ENCODE measurements at places on chromosomes 6 and 20. TPM values are rescaled to one million over a fixed set of nuclear protein-coding genes. Genes with fewer than 3 reads are reported as not detected.

DNA sequence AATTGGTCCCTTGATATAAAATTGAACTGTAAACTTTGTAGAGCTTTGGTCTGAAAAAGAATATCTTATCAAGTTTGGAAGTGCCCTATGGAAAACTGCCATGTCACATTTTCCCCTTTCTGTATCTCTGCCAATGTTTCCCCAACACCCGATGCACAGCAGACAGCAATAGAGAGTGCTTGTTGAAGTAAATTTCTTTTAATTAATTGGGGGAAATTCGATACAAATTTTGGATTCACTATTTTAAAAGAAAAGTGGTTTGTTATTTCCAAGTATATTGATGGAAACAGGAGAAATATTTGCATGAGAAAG is 208.1 kb downstream of the OGFRL1 start:
- H3K27ac ChIP-seq = peak overlapping the region; percentile 77
- H3K4me3 ChIP-seq = peak overlapping the region; percentile 65
- H3K4me1 ChIP-seq = peaks cover 16% of the 10 kb centered on the region

GRCh38 chr6:162922563-162923166 is 194.9 kb downstream of the PACRG start:
- no peak for DNase-seq
- no peak overlapping the region for H3K27ac ChIP-seq
- no peak overlapping the region for H3K4me3 ChIP-seq

GRCh38 chr6:121465101-121465500 is 29.7 kb downstream of the GJA1 start:
- H3K27ac ChIP-seq = no peak overlapping the region
- H3K36me3 ChIP-seq = no peaks in the 10 kb centered on the region
- H3K4me1 ChIP-seq = no peaks in the 10 kb centered on the region

DNA sequence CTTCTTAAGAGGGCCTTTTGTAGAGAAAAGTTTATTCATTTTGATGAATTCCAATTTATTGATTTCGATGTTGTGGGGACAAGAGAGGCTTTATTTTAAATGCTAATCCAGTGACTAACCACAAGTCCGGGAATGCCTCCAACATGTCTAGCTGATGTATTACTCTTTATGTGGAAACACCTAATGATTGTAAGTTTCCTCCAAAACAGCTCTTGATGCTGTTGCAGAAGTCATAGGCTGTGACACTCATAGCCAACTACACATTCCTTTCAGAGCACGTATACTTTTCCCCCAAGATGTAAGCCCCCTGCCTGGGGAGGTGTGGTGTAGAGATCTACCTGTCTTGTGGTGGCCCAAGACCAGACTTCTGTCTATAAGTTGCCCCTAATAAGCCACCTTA is 61.3 kb upstream of the RNF24 start:
- H3K4me1 ChIP-seq = peaks cover 15% of the 10 kb centered on the region
- DNase-seq = no peak
- H3K27me3 ChIP-seq = no peaks in the 10 kb centered on the region
- no peak overlapping the region for H3K4me3 ChIP-seq
- H3K27ac ChIP-seq = peak overlapping the region; percentile 72

DNA sequence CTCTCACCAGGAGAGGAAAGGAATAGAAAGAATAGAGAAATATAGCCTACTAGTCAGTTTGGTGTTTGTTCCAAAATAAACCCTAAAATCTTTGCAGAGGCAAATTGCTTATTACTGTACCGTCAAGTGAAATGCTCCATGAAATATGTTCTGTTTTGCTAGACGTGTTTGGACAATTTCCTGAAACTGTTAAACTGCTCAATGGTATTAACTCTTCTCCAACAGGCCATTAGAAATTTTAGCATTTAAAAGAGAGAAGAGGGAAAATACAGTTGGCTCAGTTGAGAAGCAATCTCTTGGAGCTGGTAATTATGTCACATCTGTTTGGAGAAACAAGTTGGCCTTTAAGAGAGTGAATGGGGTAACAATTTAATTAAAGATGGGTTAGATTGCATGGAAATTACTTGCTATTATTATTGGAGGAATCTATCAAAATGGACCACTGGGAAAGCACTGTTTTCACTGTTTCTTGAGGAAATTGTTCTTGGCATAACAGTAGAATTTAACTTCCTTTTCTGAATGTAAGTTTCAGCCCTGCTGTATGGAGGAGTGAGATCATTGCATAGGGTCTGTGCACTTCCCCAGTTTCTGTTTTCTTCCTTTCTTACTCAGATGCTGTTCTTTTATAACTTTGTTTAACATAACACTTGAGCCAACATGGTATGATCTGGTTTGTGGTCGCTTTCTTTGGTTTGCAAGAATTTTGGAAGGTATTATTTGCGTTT is 373.6 kb downstream of the PLCB1 start:
- no peak for DNase-seq
- H3K27ac ChIP-seq = no peak overlapping the region
- no peaks in the 10 kb centered on the region for H3K27me3 ChIP-seq
- no peaks in the 10 kb centered on the region for H3K36me3 ChIP-seq
- no peak overlapping the region for H3K4me3 ChIP-seq

DNA sequence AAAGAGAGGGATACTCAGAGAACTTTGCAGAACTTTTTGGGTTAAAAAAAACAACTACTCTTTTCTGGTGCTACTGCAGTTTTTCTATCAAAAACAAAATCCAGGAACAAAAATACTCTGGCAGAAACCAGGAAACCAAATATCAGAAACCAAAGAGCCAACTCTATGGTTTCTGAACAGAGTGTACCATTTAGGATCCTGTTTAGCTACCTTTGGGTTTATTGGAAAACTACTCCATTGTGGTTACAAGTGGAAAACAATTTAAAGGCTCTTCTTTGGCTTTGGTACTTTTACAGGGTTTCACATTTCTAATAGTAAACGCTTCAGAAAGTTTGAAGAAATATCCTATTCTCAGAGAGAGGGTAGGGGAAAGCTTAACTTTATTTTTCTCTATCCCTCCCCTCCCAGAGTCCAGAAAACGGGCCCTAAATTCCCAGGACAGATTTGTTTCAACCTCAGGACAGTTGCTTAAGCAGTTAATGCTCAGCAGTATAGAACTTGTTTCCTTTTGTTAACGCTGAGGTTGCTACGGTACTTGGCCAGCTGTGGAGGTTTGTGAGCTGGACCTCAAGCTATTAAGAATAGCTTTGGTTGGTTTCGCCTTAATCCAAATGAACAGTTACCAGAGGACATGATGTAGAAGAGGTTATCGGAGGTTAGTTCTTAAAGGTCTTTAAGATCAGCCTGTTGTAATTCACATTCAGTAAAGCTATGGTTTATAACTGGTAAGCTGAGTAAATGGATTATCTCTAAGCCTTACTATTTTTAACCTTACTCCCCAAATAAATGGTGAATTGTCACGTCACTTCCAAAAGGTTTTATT is 47.9 kb downstream of the FOXO3 start:
- H3K4me1 ChIP-seq = peaks cover 20% of the 10 kb centered on the region
- no peak overlapping the region for H3K4me3 ChIP-seq
- DNase-seq = peak; percentile 29
- no peaks in the 10 kb centered on the region for H3K36me3 ChIP-seq

The HDGFL1 gene
- total RNA-seq = not detected

The BCL2L1 gene
- total RNA-seq = 127 TPM

The CUTA gene
- total RNA-seq = 122 TPM

Measured in osteoblast (primary cell).